Right forelimb (tissue), 1 donor: ENCODE measurements at places on chromosomes 6 and 20.

- DNase-seq, result no peak
Measured at GRCh38 chr6:26064619-26065257, 22.5 kb upstream of the HFE start.

GRCh38 chr6:99933129-99933528 is 60.9 kb downstream of the MCHR2 start:
- no peak for DNase-seq

DNA sequence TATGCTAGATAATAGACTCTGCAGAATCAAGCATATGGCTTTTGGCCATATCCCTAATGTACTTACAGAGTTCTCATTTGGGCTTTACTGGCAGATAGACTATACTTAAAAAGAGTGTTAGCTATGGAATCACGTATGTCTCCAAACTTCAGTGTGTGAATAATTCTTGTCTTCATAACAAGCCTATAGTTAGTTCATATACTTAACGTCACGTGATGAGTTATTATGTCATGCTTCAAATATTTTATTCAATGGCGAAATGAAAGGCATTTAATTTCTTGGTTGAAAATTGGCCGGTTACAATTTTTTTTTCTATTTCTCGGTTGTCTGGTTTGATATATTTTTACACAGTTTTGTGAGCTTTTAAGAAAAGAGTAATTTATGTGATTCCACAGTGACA is 62.7 kb downstream of the MEI4 start:
- DNase-seq, result no peak

- DNase-seq, result no peak
Measured at GRCh38 chr6:36347621-36348020, 10.9 kb upstream of the BNIP5 start.

GRCh38 chr6:43978473-43979346 is 148.5 kb downstream of the MRPL14 start:
- DNase-seq, result peak; percentile 39

- no peak for DNase-seq
Measured at GRCh38 chr6:43699564-43700186, 12.1 kb upstream of the MRPS18A start.

- DNase-seq, result no peak
Measured at GRCh38 chr6:121619987-121620740, 184.7 kb downstream of the GJA1 start.

- no peak for DNase-seq
Measured at GRCh38 chr20:59210186-59210585, 46.6 kb downstream of the ZNF831 start.

DNA sequence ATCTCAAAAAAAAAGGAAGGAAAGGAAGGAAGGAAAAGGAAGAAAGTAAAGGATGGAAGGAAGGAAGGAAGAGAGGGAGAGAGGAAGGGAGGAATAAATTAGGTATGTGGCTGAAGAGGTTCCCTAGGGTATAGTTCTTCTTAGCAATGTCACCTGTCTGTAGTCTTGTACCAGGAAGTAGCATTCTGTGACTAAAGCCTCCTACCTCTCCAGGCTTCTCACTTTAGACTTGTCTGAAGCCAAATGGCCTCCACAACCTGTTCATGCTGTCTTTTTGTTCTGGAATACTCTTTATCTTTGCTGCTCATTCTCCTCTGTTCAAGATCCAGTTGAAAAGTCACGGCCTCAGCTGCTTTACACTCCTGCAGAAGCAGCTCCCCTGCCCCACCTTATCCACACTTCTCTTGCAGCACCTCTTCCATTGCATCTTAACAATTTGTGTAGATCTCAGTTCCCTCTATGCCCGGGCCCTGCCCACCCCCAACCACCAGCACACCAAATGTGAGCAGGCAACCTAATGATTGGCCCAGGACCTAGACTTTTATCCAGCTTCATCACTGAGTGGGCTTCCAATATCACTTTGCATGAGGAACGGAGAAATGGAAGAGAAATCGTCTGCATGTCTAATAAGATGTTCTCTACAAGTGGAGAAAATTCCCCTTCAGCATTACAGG is 19.1 kb downstream of the GCNT2 start:
- no peak for DNase-seq

DNA sequence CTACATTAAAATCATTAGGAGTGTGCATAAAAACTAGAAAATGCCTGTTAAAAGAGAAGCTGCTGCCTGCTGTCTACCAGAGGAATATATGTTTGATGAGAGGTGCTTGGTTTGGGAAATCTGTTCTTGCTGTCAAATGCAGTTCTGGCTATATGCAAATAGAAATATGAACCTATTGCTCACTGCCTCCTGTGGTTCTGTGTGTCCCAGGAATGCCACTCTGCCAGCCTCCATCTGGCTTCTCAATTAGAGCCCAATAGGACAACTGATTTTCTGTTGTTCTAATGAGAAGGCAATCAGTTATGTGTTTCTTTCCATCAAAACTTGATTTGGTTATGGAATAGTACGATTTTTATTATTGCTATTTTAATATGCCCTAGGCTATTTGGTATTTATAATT is 759.7 kb downstream of the HDGFL1 start:
- DNase-seq, result no peak

DNA sequence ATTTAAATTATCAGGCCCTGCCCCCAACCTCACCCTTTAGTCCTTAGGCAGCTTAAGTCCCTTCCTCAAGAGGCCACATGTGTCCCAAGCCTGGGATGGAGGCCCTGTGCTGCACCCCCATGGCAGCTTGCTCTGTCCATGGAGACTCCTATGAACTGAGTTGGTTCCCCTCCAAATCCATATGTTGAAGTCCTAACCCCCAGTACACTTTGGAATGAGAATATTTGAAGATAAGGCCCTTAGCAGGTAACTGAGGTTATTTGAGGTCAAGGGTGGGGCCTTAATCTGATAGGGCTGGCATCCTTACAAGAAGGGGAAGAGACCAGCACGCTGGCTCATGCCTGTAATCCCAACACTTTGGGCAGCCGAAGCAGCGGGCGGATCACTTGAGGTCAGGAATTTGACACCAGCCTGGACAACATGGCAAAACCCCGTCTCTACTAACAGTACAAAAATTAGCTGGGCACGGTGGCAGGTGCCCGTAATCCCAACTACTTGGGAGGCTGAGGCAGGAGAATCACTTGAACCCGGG is 6.7 kb upstream of the BEND3 start:
- DNase-seq, result no peak

- DNase-seq, result no peak
Measured at GRCh38 chr20:12306107-12306506, 388.4 kb downstream of the BTBD3 start.

GRCh38 chr6:53321701-53322100 is 27.0 kb downstream of the ELOVL5 start:
- DNase-seq, result no peak

DNA sequence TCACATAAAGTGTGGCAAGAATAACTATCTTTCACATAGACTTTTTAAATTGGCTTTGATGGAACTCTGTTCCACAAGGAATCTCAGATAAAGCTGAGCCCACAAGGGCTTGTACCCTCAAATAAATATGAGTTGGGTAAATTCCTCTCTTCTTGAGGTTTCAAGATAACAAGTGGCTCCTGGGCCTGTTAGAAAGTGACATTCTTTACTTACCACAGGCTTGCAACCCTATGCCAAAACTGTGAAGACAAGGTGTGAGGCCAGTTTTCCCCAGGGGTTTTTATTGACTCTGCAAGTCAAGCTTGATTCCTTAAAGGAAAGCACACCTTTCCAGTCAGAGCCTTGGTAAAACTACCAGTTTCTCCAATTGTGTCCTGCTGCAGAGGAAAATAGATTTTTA is 664.8 kb upstream of the GJE1 start:
- DNase-seq, result no peak

- DNase-seq, result no peak
Measured at GRCh38 chr20:18543932-18544331, 23.3 kb upstream of the SMIM26 start.

DNA sequence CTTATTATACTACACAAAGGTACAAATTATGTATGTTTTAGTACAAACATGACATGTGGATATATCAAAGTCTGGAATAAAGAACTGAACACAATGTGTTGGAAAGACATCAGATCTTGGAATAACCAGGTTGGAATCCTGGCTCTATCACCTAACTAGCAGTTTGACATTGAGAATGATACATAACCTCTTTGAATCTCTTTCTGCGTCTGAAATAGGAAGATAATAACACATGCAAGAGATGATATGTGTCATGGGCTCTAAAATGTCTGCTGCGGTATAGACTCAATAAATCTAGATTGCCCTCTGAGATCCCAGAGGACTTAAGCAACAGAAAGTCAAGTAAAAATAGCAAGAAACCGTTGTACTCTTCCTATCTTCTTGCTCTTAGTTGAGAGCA is 66.8 kb upstream of the CCN2 start:
- no peak for DNase-seq

GRCh38 chr20:17530716-17531664 is at the start of gene BFSP1:
Gene BFSP1, minus strand, starts transcription at chr20:17531379. Its CDS starts 50 bp downstream, at chr20:17531329.
- peak; percentile 81 for DNase-seq

DNA sequence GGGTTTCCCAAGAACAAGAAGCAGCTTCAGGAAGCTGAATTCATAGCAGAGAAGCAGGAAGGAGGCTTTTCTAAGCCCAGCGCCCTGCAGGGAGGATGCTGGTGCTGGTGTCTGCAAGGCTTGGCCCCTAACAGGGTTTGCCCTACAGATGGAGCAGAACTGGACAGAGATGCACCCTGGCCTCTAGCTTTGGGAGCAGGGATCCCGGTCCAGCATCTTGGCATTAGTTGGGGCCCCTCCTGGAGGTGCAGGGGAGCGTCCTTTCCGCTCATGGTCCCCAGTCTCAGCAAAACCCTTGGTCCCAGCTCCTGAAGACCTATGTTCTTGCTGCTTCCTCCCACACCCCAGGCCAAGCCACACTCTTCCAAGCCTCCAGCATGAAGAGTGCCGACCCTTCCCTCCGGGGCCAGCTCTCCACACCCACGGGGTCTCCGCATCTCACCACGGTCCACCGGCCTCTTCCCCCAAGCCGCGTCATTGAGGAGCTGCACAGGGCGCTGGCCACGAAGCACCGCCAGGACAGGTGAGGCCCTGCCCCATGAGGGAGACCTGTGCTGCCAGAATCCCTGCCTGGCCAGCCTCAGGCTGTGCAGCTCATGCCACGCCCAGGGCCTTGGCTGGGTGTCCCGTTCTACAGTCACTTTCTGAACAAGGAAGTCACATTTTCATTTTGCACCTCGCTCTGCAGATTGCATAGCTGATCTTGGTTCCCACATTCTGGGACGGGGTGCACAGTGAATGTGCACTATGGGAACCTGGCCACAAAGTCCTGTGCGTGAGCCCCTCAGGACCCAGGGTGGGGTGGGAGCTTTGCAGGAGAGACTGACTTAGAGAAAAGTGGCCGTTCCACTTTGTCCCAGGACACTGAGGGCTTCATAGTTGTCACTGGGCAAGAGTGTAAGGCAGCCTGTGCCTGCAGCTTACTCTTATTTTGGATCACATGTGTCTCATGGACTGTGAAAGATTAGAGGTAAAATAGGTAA is 160.2 kb downstream of the SYCP2 start:
- peak; percentile 25 for DNase-seq

DNA sequence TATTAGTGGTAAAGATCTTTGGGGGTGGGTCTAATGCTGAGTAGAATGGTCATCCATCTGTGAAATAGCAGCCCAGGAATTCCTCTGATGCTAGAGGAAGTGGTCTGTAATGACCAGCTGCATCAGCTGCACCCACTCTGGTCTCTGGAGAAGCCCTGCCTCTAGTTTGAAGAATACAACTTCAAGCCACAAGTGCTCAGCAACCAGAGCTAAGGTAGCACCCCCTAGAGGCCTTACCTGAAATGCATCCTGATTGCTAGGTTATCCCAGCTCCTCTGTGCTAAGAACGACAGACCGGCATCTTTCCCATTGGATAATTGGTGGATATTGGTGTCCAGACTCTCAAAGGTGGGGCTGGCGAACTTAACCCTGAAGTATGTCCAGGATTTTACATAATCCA is 58.2 kb downstream of the DNAH8 start:
- DNase-seq, result no peak

DNA sequence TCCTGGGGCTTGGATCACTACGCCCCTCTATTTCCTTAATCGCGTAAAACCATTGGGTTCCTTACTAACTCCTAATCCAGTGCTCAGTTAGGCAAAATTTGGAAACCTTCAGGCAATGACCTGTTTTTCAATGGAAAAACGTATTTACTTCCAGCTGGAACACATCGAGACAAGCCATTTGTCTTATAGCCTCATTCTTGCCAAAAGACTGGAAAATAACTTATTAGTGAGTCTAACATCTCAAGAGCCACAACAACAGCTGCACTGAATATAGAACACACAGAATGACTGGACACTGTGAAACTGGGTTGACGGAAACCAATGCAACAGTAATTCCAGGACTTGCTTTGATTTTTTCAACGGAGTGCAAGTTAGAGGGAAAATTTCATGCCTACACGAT is 125.2 kb upstream of the MAP3K7 start:
- DNase-seq, result no peak

- DNase-seq, result no peak
Measured at GRCh38 chr20:49908258-49908565, 7.1 kb downstream of the SPATA2 start.

DNA sequence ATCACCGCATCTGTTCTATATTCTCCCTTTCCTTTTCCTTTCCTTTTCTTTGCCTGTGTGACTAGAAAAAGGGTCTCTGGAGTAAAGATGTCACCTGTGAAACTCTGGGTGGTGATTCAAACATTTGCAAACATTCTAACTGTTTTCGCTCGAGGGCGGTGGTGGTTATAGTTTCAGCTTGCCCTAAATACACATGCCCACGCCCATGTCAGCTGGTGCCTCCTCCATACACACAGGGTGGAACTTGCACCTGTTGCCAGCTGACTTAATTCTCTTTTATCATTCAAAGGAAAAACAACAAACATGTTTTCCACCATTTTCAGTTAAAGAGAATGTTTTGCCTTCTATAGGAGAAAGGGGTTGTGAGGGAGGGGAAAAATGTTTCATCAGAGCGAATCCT is 381.9 kb upstream of the ARID1B start:
- no peak for DNase-seq

- peak; percentile 72 for DNase-seq
Measured at GRCh38 chr6:68635706-68636513, 828 bp downstream of the ADGRB3 start.

DNA sequence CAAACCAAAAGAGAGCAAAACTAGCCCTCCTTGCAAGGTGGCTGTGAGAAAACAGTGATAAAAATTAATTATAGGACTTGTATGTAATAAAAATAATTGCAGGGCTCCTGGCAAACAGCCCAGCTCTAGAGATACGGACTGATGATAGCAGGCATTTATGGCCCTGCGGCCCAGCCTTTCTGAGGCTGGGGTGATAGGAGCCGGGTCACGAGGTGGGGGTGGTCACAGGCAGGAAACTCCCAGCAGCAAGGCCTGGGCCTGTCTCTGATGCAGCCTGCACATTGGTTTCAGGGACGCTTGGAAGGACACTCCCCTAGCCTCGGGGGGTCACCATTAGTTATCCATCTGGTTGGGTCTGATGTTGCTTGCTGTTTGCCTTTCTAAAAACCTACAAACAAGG is 18.7 kb upstream of the TTPAL start:
- no peak for DNase-seq

DNA sequence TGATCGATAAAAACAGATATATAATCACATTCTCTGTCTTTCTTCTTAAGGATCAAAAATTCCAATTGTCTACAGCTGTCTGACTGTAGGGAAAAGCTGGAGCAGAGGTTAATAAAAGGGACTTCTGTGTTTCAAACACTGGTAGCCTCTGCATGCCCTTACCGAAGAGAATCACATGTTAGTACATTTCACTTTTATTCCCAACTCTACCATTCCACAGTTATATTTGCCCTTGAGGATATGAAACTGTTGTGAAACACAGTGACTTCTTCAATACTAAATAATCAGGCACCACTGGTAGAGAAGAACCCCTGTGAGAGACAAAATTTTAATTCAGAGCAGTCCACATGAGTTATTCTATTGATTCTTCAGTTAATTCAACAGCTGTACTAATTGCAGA is 1187.3 kb upstream of the CITED2 start:
- no peak for DNase-seq

GRCh38 chr6:121847806-121848522 is 412.5 kb downstream of the GJA1 start:
- DNase-seq, result no peak
